ENCODE measurements at places on chromosomes 16 and 17. TPM values are rescaled to one million over a fixed set of nuclear protein-coding genes. Genes with fewer than 3 reads are reported as not detected.

Gene CA7
- total RNA-seq = 0.70 TPM

Gene FKBP10
- 249 TPM for total RNA-seq

Gene CDK3
- total RNA-seq = 14.1 TPM

Gene PRSS22
- 56.8 TPM for total RNA-seq

Gene SDR42E1
- total RNA-seq = not detected

Gene PSMD11
- total RNA-seq = 109 TPM

Gene PLD6
- total RNA-seq = 1.5 TPM

Gene FAM20A
- total RNA-seq = 24.8 TPM

Gene C1QTNF1
- total RNA-seq = 8.7 TPM

Gene NLRC3
- 0.34 TPM for total RNA-seq

Gene CD300LB
- not detected for total RNA-seq

Gene KRT34
- not detected for total RNA-seq

Gene ITGB4
- 26.4 TPM for total RNA-seq

Gene SLC26A11
- total RNA-seq = 26.4 TPM

Gene TNFRSF13B
- not detected for total RNA-seq

Gene ZACN
- not detected for total RNA-seq

Gene NLRP1
- total RNA-seq = 19.7 TPM

Gene CORO6
- 6.8 TPM for total RNA-seq

Gene SPATA32
- not detected for total RNA-seq

Gene NUP93
- 68.8 TPM for total RNA-seq

Gene PLCG2
- 12.4 TPM for total RNA-seq

Gene CANT1
- total RNA-seq = 105 TPM

Gene KCNH4
- total RNA-seq = not detected

Gene KCNJ18
- not detected for total RNA-seq

Gene CASKIN1
- 2.7 TPM for total RNA-seq

Gene HOXB6
- total RNA-seq = 17.6 TPM

Gene GINS3
- total RNA-seq = 6.3 TPM

Gene NECAB2
- 6.5 TPM for total RNA-seq

Gene OR1D2
- total RNA-seq = not detected
